A172 (cell line): ENCODE measurements at places on chromosomes 11 and 22.

- no peak for DNase-seq
These were observed 663.4 kb upstream of the TENM4 start for GRCh38 chr11:80104191-80104590.

DNA sequence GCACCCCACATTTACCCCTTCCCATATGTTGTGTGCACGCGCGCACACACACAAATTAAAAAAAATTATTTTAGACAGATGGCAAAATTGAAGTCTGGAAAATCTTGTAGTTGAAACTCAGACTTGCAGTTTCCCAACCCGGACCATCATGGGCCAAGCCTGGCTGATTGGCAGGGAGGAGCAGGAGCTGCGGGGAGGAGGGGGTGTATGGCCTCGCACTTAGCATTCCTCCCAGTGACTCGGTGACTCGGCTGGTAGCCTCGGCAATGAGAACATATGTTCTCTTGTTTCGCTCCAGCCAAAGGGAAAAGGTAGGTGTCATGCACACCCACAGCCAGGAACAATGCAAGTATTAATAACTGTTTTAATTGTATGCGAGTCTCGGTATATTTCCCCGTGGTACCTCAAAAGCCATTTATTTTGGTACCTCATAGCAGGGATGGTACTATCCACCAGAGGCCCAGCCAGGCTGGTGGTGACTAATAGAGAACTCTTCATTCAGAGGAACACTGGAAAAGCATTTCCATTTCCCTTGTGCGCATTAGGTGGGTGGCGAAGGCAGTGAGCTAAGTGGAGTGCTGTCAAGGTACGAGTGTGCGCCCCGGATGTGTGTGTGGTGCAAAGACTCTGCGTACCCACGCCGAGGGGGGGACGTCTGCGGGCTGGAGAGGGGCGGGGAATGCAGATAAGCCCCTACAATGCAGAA, 92.5 kb downstream of the DSCAML1 start:
- DNase-seq = no peak

- DNase-seq = no peak
These were observed 11.7 kb downstream of the MICAL2 start for GRCh38 chr11:12122083-12122482.

DNA sequence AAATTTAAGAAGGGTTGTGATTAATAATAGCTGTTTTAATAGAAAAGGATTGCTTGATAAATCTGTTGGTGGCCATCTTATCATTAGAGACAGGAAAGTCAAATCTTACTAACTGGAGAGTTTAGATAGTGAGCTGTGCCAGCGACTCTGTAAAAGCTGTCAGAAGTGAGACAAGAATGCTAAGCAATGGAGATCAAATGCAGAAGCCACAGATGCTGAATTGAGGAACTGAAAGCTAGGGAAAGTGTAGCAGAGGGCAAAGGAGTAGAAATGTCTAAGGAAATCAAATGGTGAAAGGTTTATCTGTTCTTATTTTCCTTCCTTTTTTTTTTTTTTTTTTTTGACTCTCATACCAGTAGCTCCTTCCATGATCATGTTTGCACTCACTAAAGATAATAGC, 13.7 kb downstream of the MS4A13 start:
- DNase-seq = no peak

- peak; percentile 92 for DNase-seq
These were observed 62.4 kb downstream of the MYH9 start for GRCh38 chr22:36325154-36326031.

DNA sequence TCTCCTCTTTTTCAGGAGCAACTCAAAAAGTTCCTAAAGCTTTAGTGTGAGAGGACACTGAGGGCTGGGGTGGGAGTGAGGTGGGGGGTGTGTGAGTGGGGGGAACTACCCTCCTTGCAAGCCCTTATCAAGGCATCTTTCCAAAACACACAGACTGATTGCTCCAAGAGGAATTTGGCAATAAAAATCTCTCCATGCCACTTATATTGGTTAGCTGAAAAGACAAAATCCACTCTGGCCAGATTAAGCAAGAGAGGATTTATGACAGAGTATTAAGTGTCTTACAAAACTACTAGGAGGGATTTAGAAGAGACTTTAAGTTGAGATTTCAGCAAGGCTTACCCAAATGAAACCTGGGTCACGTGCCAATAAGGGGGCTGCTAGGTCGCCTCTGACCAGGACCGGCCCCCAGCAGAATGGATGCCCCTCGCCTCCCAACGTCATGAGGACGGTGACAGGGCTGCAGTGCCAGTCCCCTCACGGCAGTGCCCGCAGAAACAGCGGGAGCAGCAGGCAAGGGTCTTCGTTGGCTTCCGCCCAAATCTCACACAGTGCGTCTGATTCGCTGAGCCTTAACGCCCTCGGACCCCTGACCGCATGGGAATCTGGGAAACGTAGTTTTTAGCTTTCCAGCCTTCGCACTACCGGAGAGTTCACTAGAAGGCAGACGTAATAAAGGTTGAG, 22.1 kb upstream of the CTR9 start:
- DNase-seq = no peak

DNA sequence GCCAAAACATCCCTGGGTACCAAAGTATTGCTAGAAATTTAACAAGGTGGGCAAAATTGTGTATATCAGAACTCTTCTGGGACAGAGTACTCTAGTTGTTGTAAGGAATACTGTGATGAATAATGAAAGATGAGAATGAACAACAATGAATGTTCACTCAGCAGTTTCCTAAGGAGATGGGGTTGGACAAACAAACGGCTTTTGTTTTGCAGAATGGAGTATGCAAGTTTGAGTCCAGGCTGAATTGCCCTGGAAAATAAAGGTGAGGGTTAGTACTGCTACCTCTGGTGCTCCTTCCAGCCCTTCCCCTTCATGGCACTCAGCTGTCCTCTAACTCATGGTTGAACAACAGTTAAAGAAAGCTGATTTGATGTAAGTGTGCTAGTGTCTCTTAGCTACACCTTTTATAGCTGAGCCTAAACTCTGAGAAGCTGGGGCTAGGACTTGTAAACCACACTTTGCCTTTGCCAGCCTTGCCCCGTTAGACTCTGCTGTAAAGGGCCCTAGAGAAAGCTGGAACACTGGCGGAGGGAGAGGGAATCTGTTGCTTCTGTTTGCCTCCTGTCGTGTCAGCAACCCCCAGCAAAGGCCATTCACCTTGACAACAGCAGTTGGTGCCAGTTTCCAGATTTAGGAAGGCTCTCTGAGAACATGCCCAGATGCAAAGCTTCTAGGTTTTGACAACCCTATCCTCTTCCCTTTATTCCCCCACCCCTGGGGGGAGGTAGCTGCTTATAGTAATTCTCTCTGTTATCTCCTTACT, 41.2 kb upstream of the POLD3 start:
- DNase-seq = no peak

DNA sequence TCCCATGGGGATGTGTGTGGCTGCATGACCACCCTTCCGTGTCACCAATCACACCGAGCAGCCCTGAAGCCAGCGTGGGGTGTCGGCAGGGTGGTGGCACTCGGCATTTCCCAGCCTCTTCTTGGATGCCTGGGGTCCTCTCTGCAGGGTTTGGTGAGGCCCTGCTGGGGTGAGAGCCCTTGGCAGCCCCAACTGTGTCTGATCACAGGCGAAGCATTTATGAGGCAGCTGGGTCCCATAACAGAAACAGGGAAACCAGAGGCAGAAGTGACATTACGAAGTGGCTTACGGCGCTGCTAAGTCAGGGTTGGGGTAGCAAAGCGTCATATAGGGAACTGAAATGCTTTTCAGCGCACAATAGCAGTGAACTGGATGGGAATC, 92.3 kb upstream of the SEPTIN5 start:
- DNase-seq = no peak

DNA sequence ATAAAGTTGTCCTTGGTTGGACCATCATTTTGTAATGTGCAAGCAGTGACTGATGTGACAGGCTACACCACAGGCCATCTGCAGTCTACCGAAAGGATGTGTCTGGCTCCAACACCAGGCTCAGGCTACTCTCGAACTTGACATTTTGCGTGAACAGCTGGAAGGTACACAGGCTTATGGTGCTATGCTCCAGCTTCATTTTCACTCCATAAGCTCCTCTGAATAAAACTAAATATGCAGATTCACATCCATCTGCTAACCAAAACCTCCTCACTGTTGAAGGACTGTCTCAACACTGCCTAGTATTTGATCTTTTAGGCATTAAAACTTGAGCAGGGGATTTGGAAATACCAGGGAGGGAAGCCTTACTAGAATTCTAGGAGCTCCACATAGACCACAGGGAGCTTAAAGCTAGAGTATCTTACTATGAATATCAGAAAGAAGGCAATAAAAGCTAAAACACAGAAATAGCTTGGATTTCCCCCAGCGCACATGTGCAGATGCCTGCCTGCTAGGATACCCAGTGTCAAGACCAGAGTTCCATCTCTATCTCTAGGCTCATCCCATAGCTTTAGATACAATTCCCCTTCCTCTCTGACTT, 383.9 kb upstream of the FAT3 start:
- no peak for DNase-seq

DNA sequence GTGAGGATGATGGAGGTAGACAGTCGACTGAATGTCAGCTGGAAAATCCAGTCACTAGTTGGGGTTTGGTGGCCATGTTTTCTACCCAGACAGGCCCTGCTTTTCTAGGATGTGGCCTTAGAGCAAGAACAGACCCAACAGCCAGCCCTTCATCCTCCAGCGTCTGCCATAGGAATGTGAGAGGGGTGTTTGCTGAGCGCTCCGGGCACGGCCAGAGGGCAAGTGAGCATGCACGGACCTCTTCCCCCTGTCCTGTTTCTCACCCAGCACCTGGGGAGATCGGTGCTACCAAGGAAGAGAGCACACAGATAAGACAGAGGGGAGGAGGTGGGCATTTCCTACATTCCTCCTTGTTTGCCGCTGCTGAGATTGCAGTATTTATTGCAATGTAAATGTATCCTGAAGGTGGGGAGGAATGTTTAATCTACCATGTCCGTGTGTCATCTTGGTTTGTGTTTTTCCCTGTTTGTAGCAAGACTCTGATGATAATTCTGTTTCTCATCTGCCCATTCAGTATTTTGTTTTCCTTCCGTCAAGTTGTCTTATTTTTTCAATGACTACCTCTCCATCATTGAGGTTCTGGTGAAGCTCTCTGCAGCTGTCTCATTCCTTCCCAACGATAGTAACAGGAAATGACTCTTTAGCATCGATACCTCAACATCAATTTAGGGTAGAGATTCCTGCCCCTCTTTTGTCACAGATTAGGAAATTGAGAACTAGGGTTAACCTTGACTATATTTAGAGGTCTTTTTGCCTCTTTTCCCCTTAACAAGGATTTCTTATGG, 4.9 kb upstream of the ATF4 start:
- DNase-seq = no peak

- DNase-seq = no peak
These were observed 56.1 kb downstream of the TRMU start for GRCh38 chr22:46391486-46392136.

GRCh38 chr11:64148226-64148916, 17.5 kb downstream of the MACROD1 start:
- peak; percentile 51 for DNase-seq

DNA sequence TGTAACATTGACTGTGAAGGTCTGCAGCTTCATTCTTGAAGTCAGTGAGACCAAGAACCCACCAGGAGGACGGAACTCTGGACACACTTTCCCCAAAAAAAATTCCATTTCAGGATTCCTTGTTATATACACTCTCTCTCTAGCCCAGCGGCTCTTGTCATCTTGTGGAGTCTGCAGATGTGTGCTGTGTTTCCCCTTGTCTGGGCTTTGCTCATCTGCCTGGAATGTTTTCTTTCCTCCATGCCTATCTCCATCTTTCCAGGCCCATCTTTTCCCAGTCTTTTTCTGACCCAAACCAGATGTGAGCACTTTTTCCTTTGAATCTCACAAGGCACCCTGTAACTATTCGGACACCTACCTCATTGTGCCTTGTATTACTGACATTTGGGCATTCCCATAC, 5.1 kb upstream of the DRG1 start:
- no peak for DNase-seq

- no peak for DNase-seq
These were observed 2.5 kb downstream of the OR52W1 start for GRCh38 chr11:6201481-6201880.

DNA sequence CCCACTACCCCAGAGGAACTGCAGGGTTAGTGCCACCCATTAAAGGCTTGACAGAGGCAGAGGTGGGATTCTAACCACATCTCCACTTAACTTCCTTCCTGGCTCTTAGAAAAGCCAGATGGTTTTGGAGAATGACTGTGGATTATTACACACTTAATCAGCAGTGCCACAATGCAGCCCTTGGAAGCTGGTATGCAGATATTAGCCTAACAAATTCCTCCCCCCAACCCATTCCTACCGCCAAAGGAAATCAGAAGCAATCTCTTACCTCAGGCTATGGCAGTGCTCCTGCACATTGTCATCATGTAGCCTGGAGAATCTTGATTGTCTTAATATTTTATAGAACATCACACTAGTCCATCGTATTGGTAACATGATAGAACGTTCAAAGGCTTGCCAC, 23.2 kb upstream of the NRGN start:
- DNase-seq = no peak
